ENCODE measurements at places on chromosomes 4 and X.

GRCh38 chrX:129723511-129723910 lies 15.3 kb upstream of the XPNPEP2 start:
- no peak for DNase-seq

DNA sequence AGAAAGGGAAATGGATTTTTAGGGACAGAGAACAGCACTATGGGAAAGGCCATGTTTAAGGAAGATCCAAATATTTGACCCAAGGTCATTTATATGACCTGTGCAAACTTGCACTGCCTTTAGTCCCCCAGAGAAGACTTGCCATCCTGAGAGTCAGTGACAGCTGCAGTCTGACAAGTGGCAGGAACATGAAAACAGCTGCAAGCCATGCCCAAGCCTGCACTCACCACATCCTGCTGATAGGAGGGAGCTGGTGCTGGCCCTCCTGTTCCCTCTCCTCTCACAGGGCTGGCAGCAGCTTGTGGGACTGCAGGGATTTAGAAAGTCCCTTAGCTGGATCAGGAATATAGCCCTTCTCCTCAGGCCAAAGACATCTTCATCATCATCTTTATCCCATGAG lies 187.7 kb downstream of the RAP1GDS1 start:
- DNase-seq, result no peak

DNA sequence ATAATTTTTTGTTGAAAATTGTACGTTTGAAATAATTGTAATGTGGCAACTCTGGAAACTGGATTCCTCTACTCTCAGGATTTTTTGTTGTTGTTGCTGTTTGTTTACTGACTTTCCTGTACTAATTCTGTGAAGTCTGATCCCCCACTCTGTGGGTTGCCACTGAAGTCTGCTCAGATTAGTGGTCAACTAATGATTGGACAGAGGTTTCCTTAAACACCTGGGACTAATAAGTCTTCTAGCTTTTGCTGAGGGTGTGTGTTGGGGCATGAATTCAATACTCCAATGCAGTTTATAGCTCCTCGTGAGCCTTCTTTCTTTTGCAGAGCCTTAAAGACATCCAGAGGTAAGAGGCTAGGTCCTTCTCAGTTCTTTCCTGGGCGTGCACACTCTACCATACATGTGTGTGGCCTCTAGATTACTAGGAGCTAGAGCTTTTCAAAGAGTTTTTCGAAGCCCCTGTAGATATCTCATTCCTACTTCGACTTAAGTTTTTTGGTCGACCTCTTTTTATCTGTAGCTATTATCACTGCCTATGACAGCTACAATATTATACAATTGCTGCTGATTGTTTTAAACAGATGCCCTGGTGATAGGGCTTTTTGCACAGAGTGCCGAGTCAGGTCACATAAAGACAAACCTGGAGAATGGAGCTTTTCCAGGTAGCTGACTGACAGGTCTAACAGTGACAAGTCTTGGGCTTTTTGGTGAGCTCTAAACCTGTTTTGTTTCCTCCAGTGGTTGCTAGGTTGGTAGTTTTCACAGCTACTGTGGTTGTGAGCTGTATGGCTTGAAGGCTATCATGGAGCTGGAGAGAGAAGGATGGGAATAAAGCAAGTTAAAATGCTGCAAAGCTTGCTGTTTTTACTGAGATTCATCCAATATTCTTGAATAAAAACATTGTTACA lies 34.0 kb downstream of the BMP2K start:
- DNase-seq, result no peak

- DNase-seq, result no peak
These were observed 44.2 kb downstream of the AMELX start for GRCh38 chrX:11337292-11338009.

DNA sequence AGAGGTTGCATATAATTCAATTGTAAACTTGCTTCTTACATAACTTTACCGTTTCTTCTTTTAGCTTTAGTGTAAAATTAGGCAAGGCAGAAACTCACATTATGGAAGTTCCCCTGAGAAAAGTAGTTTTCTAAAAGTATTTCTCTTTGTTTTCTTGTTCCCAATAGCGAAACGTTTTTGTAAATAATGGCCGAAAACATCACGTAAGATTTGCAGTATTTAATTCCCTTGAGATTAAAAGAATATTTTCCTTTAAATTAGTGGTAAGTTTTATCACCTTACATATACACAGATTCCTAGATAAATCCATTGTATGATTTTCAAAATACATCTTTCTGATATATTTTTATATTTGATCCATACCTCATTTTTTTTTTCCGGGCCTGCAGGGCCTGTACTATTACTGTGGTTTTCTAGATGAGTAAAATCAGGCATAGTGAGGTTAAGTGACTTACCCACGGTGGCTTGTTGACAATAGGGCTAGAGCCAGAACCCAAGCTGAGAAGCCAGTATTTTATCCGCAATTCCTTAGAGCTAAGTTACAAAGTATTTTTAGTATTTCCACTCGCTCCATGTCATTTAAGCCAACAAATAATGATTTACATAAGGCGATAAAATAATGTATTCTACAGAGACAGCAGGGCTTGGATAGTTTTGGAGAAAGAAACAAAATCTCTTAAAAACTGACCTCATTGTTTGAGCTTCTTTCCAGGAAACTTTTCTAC lies 82.2 kb upstream of the VEGFC start:
- DNase-seq, result no peak

DNA sequence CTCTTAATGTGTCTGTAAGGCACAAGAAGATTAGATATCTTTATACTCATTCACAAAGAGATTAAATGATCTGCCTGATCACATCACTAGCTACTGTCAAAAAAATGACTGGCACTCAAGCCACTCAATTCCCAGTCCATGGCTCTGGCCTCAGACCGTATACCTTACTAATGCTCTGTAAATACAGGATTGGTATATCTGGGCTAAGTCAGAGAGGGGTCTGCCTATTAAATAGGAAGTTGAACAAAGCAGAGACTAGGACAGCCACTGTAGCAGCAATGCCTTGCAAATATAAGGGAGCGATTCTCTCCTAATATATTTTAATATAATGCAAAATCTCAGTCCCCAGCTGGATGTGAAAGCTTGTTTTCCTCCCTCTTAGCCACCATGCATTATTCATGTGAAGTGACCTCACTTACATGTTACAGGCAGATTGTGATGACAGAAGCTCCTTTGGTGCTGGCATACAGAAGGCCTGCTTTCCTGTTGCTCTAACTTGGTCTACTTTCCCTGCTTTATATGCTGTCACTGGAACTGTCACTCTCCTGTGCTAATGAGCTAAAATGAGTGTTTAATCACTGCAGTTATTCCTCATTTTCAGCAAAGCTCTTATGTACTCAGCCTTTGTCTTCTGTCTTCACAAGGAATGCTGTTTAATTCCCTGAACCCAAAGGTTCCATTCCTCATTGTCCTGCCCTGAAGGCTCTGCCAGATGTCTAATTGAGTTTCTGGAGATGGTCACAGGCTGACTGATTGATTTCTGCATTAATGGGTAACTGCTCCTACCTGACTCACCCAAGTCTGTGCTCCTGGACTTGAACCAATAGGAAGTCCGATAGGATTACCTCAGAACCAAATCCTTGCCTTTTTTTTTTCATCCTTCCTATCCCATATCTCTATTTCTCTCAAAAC lies 578.2 kb downstream of the KLHL13 start:
- DNase-seq, result no peak

GRCh38 chr4:150131581-150132228 lies 53.5 kb downstream of the DCLK2 start:
- DNase-seq, result no peak

GRCh38 chr4:126604268-126604867 lies 1028.4 kb upstream of the INTU start:
- DNase-seq, result no peak

- DNase-seq, result no peak
These were observed 45.5 kb downstream of the SGMS2 start for GRCh38 chr4:107870236-107870635.

- peak; percentile 15 for DNase-seq
These were observed 247.1 kb downstream of the BCOR start for GRCh38 chrX:39850630-39851152.

DNA sequence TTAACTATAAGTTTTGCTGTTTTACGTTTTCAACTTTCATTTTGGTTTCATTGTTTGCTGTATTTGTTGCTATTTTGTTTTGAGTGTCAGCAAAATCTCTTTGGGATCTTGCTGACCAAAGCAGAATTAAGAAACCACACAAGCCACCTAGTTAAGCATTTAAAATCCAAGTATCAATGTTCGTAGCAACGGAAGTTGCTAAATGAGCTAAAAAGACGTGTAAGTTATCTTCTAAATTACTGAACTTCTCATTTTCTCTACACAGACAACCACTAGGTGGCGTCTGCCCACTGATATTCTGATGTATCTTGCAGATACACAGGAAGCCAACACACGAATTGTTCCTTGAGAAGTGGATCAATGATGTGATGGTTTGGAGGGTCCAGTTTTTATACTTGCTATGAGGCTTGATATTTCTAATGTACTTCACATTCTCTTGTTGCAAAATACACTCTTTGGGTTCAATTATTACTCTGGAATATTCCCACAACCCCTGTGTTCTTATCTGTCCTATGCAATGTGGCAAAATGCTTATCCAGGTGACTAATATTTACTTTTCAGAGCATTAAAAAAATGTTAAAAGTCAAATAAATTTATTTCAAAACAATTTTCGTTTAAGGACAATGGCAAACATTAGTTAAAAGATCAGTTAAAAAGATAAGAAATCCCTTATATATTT lies 250.5 kb downstream of the TECRL start:
- DNase-seq, result no peak

GRCh38 chr4:108535757-108536156 lies 84.6 kb upstream of the RPL34 start:
- no peak for DNase-seq

- no peak for DNase-seq
These were observed 570.9 kb downstream of the ADGRL3 start for GRCh38 chr4:61771056-61771455.

GRCh38 chr4:122716825-122717448 lies 15.6 kb upstream of the BBS12 start:
- DNase-seq, result peak; percentile 59

- no peak for DNase-seq
These were observed 105.2 kb downstream of the RBM47 start for GRCh38 chr4:40524366-40525041.

GRCh38 chr4:70940134-70940533 lies 38.0 kb downstream of the MOB1B start:
- DNase-seq, result no peak

DNA sequence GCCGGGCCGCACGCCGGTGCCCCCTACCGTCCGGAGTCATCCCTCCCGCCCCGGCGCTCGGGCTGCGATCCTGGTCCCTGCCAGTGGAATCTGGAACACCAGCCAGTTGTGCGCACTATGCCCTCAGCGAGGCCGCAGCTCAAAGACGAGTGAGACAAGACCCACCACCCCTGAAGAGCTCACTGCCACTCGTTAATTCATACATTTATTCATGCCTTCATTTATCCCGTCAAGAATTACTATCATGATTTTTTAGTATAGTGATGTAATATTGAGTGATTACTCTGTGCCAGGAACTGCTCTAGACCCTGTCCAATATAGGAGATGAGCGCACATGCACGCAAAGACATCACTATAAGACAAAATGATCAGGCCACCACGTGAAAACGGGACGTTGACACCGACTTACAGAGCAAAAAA lies 247 bp upstream of the PPA2 start:
- DNase-seq, result peak; percentile 81

- no peak for DNase-seq
These were observed 8.0 kb upstream of the ODAPH start for GRCh38 chr4:75547647-75548387.

DNA sequence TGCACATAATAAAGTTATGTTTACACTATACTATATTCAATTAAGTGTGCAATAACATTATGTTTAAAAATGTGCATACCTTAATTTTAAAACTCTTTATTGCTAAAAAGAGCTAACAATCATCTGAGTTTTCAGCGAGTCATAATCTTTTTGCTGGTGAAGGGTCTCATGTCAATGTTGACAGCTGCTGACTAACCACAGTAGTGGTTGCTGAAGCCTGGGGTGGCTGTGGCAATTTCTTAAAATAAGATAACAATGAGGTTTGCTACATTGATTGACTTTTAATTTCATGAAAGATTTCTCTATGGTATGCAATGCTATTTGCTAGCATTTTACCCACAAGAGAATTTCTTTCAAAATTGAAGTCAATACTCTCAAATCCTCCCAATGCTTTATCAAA lies 58.6 kb downstream of the C4orf46 start:
- no peak for DNase-seq

- no peak for DNase-seq
These were observed 210.7 kb upstream of the PPP1R2C start for GRCh38 chrX:42988700-42989099.

- no peak for DNase-seq
These were observed 7.7 kb downstream of the FGG start for GRCh38 chr4:154604696-154605200.

- DNase-seq, result no peak
These were observed 133.3 kb downstream of the MAML3 start for GRCh38 chr4:140020457-140021361.

- no peak for DNase-seq
These were observed 39.6 kb downstream of the NUDT11 start for GRCh38 chrX:51456814-51457213.

DNA sequence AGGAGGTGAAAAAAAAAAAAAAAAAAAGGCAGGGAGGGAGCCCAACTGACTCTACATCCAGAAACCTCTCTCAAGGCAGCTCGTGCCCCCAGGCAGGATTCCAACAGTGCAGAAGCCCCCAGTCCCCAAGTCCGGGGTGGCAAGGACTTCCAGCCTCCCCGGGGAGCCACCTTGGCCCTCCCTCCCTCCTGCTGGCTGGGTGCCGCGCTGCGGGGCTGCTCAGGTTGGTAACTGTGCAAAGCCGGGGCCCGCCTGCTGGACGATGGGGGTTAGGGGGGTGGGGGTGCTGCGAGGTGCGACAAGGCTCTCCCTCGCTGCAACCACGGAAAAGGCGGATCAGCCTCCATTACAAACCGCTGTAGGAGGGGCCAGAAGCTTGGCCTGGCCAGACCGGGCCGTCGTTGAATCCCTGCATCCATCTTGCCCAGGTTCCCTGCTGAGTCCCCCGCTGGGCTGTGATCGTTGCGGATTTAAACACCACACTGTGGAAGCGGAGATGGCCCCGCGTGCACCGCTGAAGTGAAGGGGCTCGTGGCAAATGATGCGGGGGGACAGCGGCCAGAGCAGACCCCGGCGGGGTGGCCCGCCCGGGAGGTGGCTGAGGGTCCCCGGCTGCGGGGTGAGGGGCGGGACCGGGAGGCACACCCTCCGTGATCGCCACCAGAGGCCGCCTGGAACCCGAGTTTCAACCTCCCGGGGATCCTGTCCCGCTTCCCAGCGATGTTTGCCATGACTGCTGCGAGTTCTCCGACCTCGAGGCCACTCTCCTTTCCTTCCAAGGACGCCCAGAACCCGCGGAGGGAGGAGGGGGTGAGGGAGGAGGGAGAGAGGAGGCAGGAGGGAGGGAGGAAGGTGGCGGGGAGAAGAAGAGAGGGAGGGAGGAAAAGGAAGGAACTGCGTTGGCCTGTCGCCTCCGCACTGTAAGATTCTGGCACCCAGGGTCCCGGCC lies 58.0 kb upstream of the DDX3X start:
- DNase-seq, result peak; percentile 43

DNA sequence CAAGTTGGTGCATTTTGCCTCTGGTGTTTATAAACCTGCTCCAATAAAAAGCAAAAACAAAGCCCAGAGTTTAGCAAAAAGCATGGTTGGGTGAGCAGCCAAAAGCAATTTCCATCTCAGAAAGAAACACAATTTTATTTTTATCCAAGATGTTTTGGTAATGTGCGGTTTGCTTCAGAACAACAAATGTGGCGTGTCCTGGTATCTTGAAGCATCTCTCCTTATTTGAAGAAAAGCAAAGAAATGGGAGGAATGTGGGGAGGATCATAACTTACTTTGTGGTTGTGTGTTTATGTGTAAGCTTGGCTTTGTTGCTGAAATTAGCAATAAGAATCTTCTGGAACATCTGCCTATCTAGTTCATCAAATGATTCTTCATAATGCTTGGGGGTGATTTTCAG lies 88.3 kb upstream of the DDX3X start:
- no peak for DNase-seq

- no peak for DNase-seq
These were observed 1491.8 kb upstream of the IGFBP7 start for GRCh38 chr4:58602022-58602421.
